Stomach (tissue), 19 donors: ENCODE measurements at places on chromosomes 3 and 15. TPM values are rescaled to one million over a fixed set of nuclear protein-coding genes. Genes with fewer than 3 reads are reported as not detected.

Gene GRK7
- not detected for polyA plus RNA-seq

Gene TNFSF10
- polyA plus RNA-seq: 18.4 TPM

Gene BCL2A1
- polyA plus RNA-seq: 4.4 TPM

Gene CILP
- 0.76 TPM for polyA plus RNA-seq

Gene FBXO40
- 0.06 TPM for polyA plus RNA-seq

Gene CLDN18
- 128 TPM for polyA plus RNA-seq

Gene APBA2
- polyA plus RNA-seq: 0.62 TPM

Gene NCKIPSD
- 6.1 TPM for polyA plus RNA-seq

Gene GOLGA8M
- not detected for polyA plus RNA-seq

Gene ZDHHC19
- polyA plus RNA-seq: not detected

Gene DTX3L
- 11.2 TPM for polyA plus RNA-seq

Gene RLBP1
- polyA plus RNA-seq: not detected

Gene PARP3
- polyA plus RNA-seq: 14.0 TPM

Gene GABRB3
- 1.7 TPM for polyA plus RNA-seq

Gene ZNF654
- polyA plus RNA-seq: 2.6 TPM

Gene CISH
- polyA plus RNA-seq: 6.8 TPM

Gene DNAH12
- polyA plus RNA-seq: not detected

Gene PBRM1
- polyA plus RNA-seq: 6.0 TPM

Gene UQCC5
- 25.3 TPM for polyA plus RNA-seq

Gene KCNH8
- polyA plus RNA-seq: not detected

Gene MLF1
- polyA plus RNA-seq: 5.5 TPM

Gene CTXN2
- polyA plus RNA-seq: not detected

Gene GPR160
- 16.5 TPM for polyA plus RNA-seq

Gene SLC28A1
- not detected for polyA plus RNA-seq

Gene CACNA2D2
- polyA plus RNA-seq: 0.92 TPM

Gene CA12
- 2.9 TPM for polyA plus RNA-seq

Gene BHLHE40
- 39.7 TPM for polyA plus RNA-seq

Gene TJP1
- polyA plus RNA-seq: 13.0 TPM

Gene SKOR1
- not detected for polyA plus RNA-seq

Gene FOXL2
- not detected for polyA plus RNA-seq

Gene ZCWPW2
- polyA plus RNA-seq: 0.88 TPM

Gene LRRIQ4
- polyA plus RNA-seq: not detected

Gene SEMA6D
- 0.63 TPM for polyA plus RNA-seq

Gene HRG
- polyA plus RNA-seq: not detected

Gene MAGEL2
- 0.12 TPM for polyA plus RNA-seq

Gene TM4SF18
- 0.45 TPM for polyA plus RNA-seq

Gene FANCD2OS
- not detected for polyA plus RNA-seq

Gene SPTBN5
- polyA plus RNA-seq: 3.2 TPM
